ENCODE measurements at places on chromosomes 6 and 20. TPM values are rescaled to one million over a fixed set of nuclear protein-coding genes. Genes with fewer than 3 reads are reported as not detected.

- DNase-seq = no peak
Measured at GRCh38 chr20:10653599-10654249, 20.1 kb downstream of the JAG1 start.

DNA sequence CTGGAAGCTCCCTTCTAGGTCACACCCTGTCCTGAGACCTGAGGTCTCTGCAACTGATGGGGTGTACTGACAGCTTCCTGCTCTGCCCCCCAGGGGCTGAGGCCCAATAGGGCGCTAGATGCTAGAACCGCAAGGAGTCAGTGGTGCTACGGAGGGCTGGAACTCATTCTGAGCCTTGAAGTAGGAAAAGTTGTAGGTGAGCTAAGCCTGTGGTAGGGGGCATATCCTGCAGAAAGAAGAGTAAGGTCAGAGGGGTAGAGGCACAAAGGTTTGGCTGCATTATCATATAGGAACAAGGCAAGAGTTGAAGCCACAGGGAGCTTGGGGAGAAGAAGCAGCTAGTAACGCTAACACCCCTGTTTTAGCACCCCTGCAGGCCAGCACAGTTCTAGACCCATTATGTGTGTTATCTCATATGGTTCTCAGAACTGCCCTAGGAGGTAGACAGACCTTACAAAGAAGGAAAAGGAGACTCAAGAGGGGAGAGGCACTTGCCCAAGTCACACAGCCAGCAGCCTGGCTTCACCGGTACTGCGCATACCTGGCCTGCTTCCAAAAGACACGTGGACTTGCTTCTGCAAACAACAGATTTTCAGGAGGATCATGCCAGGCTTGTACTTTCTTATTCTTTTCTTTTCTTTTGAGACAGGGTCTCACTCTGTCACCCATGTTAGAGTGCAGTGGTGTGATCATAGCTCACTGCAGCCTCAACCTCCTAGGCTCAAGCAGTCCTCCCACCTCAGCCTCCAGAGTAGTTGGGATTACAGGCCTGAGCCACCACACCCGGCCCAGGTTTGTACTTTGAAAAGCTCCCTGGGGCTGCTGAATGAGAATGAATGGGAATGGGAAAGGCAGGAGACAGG, 156.1 kb downstream of the MRPL14 start:
- DNase-seq = no peak

- no peak for DNase-seq
Measured at GRCh38 chr20:428658-429200, 20.6 kb downstream of the RBCK1 start.

GRCh38 chr6:160221918-160222317, 36.7 kb downstream of the SLC22A2 start:
- no peak for DNase-seq

GRCh38 chr6:109236115-109237076, 141.1 kb downstream of the CEP57L1 start:
- no peak for DNase-seq

GRCh38 chr6:27608916-27609883, 136.3 kb upstream of the ZNF184 start:
- DNase-seq = no peak

DNA sequence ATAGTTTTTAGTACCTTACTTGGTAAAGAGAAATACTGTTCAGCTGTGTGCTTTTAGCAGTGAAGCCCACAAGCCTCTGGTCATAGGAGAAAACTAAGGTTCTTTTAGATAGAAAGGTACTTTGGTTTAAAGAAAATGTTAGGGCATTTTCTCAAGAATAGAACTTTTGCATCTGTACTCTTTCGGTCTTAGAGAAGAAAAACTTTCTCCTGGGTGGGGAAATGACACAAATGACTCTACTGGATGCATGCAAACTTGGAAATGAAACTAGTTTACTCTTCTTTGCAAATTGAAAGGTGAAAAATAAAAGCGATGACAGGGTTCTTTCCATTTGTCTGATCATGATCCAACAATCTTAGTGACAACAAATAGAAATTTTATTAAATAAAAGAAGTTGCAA, 2.1 kb upstream of the TMEM217 start:
- no peak for DNase-seq

- no peak for DNase-seq
Measured at GRCh38 chr6:63897459-63897858, 261.9 kb downstream of the PHF3 start.

- DNase-seq = no peak
Measured at GRCh38 chr6:167568407-167569024, 243.6 kb downstream of the TTLL2 start.

DNA sequence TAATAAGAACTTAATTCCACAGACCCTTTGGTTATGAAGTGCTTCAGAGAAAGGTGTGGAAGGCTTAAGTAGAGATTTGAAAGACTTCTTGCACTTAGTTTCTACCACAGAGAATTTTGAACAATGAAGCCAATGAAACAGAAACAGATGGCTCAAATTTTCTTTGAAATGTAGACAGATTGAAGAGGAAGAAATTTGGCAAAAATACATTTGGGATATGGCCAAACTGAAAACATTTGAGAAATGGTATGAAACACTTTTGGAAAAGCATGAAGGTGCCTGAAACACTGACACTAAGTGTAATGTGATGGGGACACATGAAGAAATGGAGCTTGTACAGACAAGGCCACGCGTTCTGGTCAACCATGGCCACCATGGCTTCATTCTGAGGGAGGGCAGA, 272.4 kb upstream of the EXOC2 start:
- no peak for DNase-seq

- DNase-seq = no peak
Measured at GRCh38 chr6:84220809-84221409, 6.5 kb downstream of the CEP162 start.

- no peak for DNase-seq
Measured at GRCh38 chr20:32441638-32442037, 83.5 kb downstream of the ASXL1 start.

DNA sequence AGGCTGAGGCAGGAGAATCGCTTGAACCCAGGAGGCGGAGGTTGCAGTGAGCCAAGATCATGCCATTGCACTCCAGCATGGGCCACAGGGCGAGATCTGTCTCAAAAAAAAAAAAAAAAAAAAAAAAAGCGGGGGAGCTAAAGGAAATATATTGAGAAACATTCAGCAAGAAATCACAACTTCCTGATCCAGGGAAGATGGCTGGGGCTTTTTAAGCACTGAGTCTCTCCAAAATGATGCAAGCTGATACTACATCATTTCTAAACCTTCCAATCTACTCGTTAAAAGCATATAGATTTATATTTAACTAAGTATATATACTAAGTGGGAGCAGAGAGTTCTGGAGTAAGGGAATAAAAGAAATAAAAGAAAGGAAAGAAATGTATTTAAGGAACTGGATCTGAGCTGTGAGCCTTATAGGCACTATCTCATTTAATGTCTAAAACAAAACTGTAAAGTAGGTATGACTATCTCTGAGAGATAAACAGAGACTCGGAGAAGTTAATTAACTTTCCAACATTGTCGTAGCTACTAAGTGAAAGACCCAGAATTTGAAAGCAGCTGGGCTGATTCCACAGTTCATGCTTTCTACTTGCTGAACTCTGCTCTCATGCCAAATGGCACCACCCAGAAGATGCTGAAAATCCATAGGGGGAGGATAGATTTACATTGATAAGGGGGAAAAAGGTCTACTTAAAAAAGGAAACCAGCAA, 215.0 kb upstream of the MARCKS start:
- DNase-seq = no peak

DNA sequence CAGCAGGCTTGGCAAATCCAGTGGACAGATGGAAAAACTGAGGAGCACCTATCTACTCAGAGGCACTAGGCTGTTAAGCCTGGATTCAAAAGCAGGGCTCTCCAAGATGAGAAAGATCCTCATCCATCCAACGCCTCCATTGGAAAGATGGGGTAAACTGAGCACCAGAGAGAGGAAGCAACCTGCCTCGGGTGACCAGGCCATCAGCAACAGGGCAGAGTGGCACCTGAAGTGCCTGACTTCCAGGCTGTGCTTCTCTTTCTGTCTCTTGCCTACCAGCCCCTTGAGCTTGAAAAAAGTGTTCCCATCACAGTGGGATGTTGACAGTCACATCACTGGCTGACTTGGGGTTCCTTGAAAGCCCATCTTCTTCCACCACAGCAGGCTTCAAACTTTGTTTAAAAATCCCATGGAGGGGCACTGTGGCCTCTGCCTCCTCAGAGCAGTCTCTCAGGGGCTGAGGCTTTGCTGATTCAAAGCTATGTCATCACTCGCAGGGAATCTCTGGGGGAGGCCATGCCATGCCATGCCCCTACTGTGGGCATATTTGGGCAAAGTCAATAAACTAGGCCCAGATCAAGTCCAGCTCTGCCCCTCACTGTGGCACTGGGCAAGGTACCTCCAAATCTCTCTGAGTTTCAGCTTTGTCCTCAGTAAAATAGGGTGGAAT, 44.8 kb upstream of the TGM2 start:
- no peak for DNase-seq

DNA sequence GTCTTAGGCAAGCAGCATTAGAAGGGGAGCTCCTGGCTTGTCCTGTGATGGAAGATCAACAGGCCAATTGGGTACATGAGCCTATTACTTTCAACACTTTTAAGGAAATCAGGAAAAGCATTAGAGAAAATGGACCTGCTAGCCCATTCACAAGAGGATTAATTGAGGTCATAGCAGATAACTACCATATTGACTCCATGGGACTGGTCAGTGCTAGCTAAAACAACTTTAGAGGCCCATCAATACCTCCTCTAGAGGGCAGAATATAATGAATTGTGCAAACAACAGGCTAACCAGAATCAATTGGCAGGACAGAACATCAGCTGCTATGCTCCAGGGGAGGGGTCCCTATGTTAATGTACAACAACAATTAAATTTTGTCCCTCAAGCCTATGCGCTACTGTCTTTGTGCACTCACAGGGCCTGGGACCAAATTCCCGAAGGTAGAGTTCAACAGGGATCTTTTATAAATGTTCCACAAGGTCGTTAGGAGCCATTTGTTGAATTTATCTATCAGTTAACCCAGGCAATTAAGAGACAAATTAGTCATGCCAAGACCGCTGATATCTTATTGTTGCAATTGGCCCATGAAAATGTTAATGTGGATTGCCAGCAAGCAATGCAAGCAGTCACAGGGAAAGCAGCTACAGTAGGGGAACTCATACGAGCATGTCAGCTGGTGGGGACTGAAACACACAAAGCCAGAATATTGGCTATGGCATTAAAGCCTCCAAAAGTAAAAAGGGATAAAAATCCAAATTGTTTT, 106.6 kb upstream of the BTN3A2 start:
- no peak for DNase-seq

DNA sequence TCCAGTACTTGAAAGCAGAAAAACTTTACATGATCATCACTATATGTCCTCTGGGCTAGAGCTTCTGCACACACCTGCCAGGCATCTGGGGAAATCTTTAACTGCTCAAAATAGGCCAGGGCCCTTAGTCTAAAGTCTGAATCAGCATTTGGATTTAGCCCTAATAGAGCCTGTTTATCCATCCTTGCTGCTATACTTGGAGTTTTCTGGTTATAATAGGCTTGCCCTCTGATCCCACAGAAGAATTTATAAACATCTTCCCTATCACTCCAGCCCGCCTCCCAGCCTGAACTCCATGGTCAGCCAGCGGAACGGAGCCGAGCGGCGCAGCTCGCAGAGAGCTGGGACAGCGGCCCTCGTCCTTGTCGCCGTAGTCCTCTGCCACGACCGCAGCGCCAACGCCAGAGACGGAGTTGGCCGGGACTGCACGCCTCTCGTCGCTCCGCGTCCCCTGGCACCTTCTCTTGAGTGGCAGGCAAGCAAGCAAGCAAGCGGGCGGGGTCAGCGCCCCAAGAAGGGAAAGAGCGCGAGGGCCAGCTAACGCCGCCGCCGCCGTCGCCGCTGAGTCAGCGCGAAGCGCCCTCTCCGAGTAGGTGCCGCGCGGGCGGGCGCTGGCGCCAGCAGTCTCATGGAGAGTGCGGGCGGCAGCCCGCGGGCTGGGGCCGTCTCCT, 25.4 kb upstream of the ASIP start:
- DNase-seq = peak; percentile 34

DNA sequence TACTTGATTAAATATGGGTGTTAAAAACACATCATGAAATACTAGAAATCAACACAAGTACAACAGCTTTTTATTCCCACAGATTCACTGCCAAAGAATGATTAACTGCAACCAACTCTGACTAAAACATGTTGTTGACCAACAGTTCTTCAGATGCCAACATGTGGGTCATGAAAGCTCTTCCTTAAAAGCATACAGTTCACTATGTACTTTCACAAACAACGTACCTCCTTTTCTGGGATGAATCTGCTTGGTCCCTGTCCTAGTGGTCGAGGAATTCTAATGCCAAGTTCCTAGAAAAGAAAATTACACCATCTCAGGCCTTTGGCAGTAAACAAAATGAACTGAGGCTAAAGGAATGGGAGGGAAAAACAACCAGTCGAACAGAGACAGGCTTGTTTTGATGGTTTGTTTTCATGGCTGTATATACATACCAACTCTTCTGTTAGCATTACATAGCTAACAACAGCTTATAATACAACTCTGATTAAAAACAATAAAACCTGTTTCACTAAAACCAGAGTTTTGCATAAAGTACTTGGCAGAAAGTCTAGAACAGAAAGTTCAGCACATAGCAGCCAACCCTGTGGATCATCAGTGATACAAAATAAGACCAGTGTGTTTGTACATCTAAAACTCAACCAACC, 92.5 kb downstream of the SESN1 start:
- DNase-seq = no peak

- no peak for DNase-seq
Measured at GRCh38 chr20:23212011-23212410, 125.9 kb upstream of the CD93 start.

DNA sequence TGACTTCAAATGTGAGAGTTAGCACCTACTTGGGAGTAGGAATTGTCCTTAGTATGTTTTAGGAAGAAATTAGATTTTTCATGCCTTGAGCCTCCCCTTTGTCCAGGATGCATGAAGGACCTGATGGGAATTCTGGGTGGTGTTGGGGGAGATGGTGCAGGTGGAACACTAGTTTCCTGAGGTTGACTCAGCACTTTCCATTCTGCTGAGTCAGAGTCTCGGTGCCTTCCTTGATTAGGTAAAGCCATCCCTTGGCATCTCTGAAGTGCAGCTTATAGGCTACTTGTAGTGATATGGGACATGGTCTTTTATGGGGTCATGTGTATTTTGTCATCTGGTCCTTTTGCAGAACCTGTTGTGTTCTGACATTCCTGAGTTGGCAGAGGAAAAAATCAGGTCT, 105.3 kb downstream of the PHACTR3 start:
- no peak for DNase-seq

- no peak for DNase-seq
Measured at GRCh38 chr6:35296931-35297600, 552 bp upstream of the DEF6 start.

DNA sequence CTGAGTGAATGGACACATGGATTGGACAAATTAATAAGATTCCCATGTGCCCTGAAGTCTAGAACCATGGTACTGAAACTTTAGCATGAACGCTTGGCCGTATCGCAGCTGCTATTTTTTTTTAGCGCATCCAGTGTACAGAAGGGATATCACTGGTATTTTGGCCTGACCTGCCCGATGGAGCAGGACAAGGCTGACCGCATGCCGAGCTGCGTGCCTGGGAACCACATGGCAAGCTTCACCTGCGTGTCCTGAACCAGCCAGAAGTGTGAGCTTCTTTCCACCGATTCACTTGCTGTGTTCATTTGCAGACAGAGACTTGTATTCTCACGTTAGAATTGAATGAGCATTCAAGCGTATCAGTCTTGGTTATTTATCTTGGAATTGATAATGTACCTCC, 145.7 kb downstream of the CDH4 start:
- DNase-seq = no peak

GRCh38 chr6:154161689-154162088, 122.6 kb downstream of the OPRM1 start:
- no peak for DNase-seq

- no peak for DNase-seq
Measured at GRCh38 chr6:160926281-160927276, 65.0 kb upstream of the MAP3K4 start.

PROKR2 gene
- total RNA-seq = not detected

GTSF1L gene
- total RNA-seq = not detected

EZR gene
- total RNA-seq = 168 TPM

GATA5 gene
- total RNA-seq = not detected

MCCD1 gene
- not detected for total RNA-seq

All from tibial nerve (tissue), 4 donors.